ENCODE measurements at places on chromosomes 1 and 21.

DNA sequence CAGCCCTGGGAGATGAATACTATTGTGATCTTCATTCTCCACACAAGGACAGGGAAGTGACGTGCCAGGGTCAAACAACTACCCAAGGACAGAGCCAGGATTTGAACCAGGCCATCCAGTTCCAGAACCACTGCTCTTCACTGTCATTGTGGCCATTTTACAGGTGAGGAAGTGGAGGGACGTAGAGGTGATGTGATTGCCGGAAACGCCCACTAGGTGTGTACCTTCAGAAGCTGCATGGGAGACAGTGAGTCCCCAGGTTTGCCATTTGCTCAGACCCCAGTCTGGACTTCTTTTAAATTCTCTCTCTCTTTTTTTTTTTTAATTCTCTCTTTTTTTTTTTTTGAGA, 207.6 kb upstream of the TMEM51 start:
- no peak for DNase-seq

DNA sequence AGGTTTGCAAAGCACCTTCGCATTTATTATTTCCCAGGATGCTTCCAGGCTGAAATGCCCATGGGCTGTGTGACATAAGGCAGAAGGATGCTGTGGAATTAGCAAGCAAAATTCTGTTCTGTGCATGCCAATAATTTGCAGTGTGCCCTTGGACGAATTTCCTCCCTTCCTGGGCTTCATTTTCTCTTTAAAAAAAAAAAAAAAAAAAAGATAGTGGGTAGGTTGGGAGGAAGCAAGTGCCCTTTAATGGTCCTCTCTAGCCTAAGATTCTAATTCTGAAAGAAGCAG, 2.5 kb upstream of the ID3 start:
- DNase-seq = no peak

- no peak for DNase-seq
Observed at GRCh38 chr1:27071049-27071416, 58.4 kb upstream of the TENT5B start.

GRCh38 chr21:29726044-29726443, 213.8 kb downstream of the GRIK1 start:
- no peak for DNase-seq

DNA sequence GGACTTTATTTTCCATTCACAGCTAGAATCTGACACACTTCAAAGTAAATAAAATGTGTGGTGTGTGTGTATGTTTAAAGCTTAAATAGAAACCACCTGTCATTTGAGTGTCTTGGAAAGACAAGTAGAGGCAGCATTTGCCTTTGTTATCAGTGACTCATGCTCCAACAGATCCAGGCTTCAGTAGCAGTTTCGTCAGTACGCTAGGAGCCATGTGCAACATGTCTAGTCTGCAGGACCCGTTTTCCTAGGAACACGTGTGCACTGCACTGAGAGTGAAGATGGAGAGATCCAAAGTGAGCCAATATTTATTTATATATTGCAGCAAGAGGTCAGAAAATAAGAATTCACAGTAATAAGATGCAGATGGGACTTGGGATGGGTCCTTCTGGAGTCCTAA, 41.8 kb downstream of the SGIP1 start:
- no peak for DNase-seq

GRCh38 chr1:165844114-165844798, 16.8 kb downstream of the UCK2 start:
- DNase-seq = no peak

DNA sequence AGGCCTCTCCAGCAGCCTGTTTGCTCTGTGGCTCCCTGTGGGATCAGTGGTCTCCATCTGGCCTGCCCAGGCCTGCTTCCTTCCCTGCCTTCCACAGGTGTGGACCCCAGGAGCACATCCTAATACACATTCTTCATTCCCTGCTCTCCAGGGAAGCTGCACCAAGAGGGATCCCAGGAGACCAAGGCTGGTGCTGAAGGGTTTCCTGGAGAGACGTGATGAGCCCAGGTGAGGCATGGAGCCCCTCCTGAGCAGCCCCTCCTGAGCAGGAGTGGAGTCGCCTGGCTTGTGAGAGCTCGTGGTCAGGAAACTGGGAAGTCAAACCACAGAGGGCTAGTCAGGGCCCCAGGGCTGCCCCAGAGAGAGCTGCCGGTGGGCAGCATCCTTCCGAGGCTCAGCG, 561.4 kb downstream of the MATN1 start:
- no peak for DNase-seq

GRCh38 chr1:38834937-38835827, 24.4 kb downstream of the RRAGC start:
- DNase-seq = peak; percentile 62

- DNase-seq = no peak
Observed at GRCh38 chr1:213552045-213552444, 435.7 kb upstream of the PROX1 start.

DNA sequence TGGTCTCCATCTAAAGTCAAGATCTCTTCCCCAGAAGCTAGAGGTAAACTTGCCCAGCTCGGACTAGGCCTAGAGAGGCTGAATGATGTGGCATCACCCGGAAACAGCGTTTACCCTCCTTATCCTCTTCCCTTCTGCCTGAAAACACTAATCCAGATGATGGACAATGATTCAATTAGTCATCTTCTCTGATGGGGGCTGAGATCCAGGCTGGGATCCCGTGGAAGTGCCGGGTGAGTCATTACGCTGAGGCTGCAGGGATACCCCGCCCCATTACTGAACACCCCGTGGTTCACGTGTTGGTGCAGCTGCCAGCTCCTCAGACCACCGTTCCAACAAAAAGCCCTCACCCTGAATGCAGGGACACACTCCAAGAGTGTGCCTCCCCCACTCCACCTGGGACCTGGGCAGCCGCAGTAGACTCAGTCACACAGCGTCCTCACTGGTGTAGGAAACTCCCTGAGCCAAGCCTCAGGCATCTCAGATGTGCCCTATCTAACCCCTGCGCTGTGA, 2.0 kb downstream of the S100A6 start:
- no peak for DNase-seq

GRCh38 chr21:41726058-41726558, 40.7 kb downstream of the RIPK4 start:
- no peak for DNase-seq

DNA sequence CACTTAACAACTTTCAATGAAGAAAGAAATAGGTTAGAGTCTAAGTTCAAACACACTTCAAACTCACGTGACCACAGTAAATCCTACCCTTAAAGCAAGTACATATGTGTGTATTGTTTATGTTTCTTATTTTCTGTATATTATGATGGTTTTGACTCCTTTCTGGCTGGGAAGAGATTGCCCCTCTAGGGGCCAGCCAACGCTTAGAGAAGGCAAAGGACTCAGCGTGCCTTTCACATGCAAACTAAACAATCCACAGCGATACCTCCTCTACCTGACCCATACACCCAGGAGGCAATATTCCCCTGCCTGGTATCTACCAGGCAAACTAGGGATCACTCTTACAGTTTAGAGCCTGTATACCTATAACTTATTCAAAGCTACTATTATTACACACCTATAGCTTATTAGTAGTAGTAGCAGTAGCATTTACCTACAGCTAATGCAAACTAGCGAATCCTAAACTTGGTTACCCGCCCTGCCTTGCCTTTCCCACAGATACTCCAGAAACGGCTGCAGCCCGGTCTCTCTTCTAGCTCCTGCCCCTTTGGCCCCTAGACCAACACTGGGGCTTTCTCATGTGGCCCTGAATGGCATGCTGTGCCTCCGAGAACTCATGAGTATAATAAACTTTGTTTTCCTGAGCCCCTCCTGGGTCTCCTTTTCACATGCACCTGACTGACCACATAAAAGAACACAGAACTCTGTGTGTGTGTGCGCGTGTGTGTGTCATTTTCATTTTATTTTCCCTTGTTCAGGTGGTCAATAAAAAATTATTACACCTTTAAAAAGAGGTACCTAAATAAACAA, 14.0 kb downstream of the NRIP1 start:
- no peak for DNase-seq

GRCh38 chr1:82273816-82274215, 473.1 kb downstream of the ADGRL2 start:
- DNase-seq = no peak

DNA sequence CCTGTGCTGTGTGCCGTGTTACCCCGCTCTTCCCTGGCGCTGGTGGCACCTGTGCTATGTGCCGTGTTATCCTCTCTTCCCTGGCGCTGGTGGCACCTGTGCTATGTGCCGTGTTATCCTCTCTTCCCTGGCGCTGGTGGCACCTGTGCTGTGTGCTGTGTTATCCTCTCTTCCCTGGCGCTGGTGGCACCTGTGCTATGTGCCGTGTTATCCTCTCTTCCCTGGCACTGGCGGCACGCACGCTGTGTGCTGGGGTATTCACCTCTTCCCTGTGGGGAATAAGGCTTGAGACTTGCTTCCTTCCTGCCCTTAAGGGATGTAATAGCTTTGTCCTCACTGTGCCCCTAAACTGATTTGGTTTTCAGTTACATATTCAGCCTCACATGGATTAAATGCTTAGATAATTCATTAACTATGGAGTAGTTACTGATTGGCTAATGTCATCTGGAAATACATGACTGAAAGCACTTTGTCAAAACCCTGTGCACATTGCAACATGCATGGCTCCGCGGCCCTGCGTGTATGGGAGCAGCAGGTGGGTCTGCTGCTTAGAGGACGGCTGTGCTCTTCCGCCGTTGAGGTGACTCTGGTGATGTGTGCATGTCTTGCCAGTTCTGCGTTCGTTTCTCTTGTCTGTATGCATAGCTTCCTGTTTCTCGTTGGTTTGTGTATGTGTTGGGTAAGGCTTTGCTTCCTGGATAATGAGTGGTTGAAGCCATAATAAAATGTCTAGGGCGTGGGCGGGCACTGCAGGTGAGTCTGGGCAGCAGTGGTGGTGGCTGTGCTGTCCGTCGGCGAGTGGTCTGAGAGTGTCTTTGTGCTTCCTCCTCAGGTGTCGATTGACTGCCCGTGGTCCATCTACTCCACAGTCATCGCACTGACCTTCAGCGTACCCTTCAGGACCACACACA, 17.9 kb upstream of the PWP2 start:
- DNase-seq = peak; percentile 69

DNA sequence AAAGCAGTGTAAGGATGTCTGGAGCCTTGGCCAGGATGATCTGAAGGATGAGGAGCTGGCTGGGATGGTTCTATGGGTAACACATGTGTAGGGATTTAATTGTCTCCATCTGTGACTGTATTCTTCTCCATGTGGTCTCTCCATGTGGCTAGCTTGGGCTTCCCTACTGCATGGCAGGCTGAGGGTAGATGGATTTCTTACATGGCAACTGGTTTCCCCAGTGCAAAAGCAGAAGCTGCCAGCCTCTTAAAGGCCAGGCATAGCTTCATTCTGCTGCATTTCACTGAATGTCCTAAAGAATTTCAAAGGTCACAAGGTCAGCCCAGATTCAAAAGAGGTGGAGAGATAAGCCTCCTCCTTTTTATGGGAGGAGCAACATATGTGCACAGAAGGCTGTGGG, 61.7 kb downstream of the XCL2 start:
- DNase-seq = no peak

GRCh38 chr21:14070968-14071367, 139.8 kb downstream of the LIPI start:
- no peak for DNase-seq

DNA sequence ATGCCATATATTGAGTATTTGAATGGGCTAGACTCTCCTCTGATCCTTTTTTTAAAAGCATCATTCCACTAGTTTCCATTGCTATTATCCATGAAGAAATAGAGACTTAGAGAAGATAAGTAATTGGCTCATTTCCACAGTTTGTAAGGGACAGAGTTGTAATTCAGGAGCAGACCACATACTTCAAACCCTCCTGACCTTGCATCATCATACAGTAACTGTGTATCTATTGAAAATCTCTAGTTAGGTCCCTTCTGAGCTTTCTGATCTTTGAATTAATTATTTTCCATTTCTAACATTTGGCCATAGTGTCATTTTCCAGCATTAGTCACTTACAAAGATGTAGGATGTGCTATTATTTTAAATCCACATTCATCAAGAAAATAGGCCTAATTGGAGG, 386.5 kb upstream of the ST6GALNAC5 start:
- DNase-seq = no peak

DNA sequence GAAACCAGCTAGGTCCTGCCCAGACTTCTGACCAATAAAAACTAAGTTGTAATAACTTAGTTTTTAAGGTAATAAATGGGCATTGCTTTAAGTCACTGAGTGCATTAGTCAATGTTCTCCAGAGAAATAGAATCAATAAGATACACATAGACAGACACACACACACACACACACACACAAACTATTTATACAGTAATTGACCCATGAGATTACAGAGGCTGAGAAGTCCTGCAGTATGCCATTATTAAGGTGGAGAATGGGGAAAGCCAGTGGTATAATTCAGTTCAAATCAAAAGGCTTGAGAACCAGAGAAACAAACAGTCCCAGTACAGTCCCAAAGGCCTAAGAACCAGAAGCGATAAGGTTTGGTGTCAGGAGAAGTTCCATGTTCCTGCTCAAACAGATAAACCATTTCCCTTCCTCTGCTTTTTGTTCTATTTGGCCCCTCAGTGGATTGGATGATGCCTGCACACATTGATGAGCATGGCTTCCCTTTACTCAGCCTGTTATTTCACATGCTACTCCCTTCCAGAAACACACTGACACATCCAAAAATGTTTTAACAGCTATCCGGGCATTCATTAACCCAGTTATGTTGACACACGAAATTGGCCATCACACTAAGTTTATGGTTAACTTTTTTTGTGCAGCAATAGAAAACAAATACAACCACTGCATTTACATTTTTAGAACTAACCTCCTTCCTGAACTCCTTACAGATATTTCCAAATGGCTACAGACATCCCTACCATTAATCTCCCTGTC, 828.2 kb upstream of the NCAM2 start:
- DNase-seq = no peak

- DNase-seq = peak; percentile 89
Observed at GRCh38 chr1:61043010-61043820, 39.1 kb upstream of the NFIA start.

GRCh38 chr1:155038602-155039307, 5.1 kb downstream of the DCST1 start:
- DNase-seq = no peak

- DNase-seq = no peak
Observed at GRCh38 chr1:207067185-207067584, 14.1 kb downstream of the PFKFB2 start.

DNA sequence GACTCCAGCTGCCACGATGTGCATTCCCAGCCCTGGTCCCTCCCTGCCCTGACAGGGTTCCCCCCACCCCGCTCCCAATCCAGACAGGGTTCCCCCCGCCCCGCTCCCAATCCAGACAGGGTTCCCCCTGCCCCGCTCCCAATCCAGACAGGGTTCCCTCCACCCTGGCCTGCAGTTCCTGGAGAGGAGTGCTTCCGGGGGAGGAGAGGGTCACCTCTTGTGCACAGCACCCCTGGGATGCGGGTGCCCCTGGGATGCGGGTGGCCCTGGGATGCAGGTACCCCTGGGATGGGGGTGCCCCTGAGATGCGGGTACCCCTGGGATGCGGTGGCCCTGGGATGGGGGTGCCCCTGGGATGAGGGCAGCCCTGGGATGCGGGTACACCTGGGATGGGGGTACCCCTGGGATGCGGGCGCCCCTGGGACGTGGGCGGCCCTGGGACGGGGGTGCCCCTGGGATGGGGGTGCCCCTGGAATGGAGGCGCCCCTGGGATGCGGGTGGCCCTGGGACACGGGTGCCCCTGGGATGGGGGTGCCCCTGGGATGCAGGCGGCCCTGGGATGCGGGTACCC, 36.7 kb upstream of the SLC19A1 start:
- DNase-seq = no peak

GRCh38 chr1:207186503-207186902, 82.5 kb downstream of the C4BPA start:
- DNase-seq = no peak

Measured in activated naive CD4-positive, alpha-beta T cell treated with anti-CD3 and anti-CD28 coated beads, Interleukin-2, amount 10 ng/mL, durations not matched to agents 7 days and 5 days (primary cell).